ENCODE measurements at places on chromosomes 7 and 10.

DNA sequence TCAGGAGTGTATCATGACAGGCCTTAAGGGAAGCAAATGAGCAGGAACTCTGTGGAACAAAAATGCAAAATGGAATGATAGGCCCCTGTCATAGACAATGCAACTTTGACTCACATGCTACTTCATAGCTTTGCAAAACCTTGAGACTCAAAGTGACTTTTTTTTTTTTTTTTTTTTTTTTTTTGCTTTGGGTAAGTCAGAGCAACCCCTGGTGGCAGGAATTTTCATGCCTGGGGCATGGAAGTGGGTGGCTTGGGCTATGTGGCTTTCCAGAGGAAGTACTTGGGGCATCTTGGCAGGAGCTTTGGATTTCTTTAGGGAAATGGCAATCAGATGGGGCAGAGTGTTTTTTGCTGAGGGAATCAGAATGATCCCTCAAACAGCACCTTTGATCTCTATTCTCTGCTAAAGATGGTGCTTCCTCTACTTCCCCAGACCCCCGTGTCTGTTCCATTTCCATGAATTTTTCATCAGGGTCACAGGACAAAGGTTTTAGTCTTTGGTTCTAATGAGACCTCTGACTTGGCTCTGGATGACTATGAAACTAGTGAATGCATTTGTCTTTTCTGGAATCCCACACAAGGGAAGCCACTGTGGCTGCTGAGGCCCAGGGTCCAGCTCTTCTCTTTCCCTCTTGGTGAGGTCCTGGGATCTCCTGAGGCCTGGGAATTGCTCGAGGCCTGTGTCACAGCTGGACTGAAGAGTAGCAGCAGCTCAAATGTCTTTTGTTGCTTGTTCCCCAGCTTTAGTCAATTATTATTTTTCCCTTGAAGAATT lies 62.8 kb downstream of the TACC2 start:
- peak; percentile 43 for DNase-seq

DNA sequence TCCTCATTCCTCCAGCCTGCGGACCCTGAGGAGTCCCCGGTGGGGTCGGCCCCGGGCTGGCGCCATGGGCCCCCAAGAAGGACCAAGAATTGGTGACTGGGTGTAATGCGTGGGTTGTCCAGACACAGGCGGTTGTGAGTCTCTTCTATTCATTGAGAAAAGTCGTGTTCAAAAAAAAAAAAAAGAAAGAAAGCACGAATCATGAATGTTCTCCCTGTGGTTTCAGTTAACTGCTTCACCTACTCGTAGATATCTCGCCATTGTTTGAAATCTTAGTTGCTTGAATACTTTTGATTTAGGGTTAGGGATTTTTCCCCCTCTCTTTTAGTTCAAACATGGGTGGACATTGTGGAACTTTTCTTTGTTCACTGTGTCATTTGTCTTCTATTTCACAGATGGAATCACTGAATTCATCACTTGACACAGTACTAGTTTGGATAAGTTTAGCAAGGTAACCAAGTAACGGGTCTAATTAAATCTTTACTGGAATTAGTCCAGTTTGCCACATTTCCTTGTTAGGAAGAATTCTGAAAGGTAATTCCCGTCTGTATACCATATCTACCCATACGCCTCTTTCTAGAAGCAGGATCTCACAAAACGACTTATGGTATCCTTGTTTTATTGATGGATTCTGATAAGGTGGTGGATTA lies 775 bp downstream of the STARD3NL start:
- no peak for DNase-seq

DNA sequence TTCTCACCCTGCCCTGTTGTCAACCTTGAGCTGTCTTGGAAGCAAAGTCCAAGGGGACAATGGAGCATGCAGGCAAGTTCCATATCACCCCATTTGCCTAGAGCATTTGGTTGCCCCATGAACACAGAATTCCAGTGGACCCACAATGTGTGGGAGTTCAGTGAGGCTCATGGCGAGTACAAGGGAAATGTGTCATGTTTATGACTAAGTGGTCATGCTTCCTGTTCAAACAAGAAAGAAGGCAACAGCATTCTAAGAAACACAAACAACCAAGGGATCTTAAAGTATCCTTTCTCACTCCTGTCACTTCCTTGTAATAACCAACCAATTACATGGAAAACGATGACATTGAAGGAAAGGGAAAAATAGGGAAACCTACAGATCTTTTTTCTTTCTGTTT lies 513.0 kb downstream of the INHBA start:
- peak; percentile 69 for DNase-seq

DNA sequence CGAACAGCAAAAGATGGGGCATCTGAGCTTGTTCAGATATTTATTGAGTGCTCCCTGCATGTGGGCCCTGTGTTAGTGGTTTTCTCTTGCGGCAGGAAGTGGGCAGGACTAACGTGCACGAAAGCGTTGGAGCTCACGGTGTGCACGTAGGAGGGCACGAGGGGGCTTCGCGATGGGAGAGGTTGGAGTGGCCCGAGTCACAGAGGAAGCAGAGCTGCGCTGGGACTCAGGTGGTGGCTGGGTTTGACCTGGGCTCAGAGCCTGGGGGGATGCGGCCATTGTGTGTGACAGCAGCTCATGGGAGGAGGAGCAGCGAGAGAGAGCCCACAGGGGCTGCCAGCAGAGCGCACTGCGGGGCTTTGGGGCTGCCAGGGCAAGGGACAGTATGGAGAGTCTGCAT lies 7.7 kb downstream of the ZSCAN25 start:
- no peak for DNase-seq

DNA sequence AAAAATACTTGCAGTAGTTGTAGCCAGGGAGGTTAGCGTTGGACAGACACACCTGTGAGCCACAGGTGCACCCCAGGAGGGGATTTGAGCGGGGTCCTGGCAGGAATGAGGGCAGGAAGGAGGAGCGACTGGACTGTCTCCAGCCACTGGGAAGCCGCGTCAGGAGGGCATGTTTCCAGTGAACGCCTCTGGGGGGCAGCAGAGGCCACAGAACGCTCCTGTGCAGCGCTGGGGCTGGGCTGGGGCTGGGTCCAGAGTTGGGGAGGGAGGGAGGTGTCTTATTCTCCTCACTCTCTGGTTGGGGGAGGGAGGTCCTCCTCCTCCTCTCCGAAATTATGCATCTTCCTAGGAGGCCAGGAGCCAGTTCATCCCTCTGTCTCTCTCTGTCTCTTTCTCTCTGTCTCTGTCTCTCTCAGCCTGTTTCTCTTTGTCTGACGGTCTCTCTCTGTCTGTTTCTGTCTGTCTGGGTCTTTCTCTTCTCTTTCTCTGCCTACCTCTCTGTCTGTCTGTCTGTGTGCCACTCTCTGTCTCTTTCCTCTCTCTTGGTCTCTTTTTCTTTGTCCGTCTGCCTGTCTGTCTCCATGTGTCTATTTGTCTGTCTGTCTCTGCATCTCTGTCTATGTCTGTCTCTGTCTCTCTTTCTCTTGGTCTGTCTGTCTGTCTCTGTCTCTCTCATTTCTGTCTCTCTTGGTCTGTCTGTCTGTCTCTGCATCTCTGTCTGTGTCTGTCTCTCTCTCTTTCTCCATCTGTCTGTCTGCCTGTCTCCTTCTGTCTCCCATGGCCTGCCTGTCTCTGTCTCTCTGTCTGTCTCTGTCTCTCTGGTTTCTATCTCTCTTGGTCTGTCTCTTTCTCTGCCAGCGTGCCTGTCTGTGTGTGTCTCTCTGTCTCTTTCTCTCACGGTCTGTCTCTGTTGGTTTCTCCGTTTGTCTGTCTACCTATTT lies 9.9 kb upstream of the PSMG3 start:
- no peak for DNase-seq

- peak; percentile 8 for DNase-seq
These were observed 150.8 kb downstream of the PFKFB3 start for GRCh38 chr10:6353526-6353925.

DNA sequence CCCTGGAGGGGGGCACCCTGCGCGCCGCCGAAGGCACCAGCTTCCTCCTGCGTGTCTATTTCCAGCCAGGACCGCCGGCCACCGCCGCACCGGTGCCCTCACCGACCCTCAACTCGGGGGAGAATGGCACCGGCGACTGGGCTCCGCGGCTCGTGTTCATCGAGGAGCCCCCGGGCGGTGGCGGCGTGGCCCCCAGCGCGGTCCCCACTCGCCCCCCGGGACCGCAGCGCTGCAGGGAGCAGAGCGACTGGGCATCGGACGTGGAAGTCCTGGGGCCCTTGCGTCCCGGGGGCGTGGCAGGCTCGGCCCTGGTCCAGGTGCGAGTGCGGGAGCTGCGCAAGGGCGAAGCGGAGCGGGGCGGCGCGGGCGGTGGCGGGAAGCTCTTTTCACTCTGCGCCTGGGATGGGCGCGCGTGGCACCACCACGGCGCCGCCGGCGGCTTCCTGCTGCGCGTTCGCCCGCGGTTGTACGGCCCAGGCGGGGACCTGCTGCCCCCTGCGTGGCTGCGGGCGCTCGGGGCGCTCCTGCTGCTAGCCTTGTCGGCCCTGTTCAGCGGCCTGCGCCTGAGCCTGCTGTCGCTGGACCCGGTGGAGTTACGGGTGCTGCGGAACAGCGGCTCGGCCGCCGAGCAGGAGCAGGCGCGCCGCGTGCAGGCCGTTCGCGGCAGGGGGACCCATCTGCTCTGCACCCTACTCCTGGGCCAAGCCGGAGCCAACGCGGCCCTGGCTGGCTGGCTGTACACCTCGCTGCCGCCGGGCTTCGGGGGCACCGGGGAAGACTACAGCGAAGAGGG lies 594 bp downstream of the CNNM1 start:
- DNase-seq = no peak

DNA sequence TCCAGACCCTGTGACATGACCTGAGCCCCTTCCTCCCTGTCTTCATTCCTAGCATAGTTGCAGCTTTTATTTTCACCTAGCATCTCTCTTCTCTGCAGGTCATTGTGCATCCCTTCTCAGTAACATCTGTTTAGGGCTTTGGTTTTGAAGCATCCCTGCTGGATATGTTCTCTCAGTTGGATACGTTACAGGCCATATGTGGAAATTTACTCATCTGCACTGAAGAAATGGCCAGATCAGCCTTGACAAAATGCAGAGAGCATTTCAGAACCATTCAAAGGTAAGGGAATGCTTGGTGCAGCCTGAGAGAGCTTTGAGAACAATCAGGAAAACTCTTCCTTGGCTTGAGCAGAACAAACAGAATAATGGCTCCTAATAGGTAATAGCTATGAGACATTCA lies 647.0 kb downstream of the KCNMA1 start:
- no peak for DNase-seq

DNA sequence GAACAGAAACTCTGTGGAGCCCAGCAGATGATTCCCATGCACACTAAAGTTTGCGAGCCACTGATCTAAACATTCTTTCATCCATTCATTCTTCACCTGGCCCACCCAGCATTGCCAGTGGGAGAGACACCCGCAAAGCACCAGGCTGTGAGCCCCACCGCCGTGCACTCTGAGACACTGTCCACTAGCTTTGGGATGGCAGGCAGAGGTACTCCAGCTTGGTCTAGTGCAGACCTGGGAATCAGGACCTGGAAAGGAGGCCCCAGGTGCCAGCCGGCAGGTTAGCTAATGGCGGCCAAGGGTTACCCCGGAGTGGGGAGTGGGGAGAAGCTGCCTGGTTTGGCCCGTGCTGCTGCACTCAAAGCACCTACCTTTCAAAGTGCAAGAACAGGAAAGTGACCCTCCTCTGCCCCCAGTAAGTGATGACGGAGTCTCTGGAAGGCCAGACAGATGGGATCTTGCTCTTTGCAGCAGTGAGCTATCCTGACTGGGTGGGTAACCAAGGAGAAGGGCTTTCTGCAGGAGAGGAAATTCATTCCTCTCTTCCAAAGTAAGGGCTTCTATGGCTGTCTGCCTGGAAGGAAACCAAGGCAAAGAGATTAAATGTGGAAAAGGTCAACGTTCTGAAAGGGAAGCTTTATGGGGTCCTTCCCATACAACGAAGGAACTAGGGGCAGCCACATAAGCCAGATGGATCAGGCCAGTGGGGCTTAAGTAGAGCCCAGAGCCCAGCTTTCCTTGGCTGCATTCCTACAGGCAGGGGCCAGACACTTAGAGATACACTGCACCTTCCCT lies 74.2 kb upstream of the LRRC4 start:
- no peak for DNase-seq

- no peak for DNase-seq
These were observed 928 bp upstream of the CSTF2T start for GRCh38 chr10:51700228-51700817.

DNA sequence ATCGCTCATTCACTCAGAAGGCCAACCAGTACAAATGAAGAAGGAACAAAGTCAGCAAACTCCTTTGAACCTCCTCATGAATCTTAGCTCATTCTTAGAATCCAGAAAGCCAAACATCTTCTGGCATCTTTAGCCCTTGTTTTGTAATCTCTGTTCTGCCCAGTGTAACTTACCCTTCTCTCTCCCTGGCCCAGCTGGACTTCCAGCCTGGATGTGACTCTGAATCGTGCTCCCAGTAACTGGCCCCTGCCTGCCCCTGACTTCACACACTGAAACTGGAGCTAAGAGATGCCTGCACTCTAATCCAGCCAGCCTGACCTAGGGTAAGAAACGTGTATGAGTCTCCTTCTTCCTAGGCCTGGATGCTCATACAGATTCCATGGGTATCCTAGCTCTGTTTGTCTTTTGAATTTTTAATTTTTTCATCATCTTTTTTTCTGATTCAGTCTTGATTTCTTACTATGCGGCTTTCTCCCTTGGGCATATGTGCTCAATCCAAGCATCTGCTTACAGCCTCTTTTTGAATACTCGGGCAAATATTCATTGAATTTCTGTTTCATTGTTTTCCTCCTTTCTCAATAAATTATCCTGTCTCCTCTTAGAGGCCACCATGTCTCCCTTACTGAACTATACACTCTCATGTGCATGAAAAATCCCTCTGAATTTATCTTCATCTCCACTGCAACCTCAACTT lies 845.6 kb upstream of the AUTS2 start:
- no peak for DNase-seq

DNA sequence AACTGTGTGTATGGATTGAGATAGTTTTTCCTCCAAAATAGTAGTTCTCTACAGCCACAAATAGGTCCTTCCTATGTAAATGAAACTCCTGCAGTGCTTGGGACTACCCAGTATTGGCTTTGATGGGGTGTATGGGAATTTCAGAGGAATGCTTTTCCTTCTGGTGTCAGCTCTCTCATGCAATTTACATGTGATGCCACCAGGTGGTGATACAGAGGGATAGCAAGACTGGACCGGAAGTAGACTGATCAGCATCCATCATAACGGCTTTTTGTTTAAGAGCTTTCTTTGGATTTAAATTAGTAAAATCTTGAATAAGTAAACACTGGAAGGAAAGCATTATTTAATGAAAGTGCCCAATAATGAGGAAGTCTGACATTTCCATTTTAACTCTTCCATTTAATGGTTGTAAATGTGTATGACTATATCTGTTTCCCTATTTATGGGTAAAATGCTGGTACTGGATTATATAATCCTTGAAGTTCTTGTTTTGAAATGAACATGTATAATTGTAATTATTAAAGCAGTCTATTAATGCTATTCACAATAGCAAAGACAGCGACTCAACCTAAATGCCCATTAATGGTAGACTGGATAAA lies 22.7 kb downstream of the DYNC1I1 start:
- DNase-seq = no peak

GRCh38 chr10:122555442-122555841 lies 5.1 kb upstream of the DMBT1 start:
- DNase-seq = no peak

GRCh38 chr10:78706256-78706655 lies 362.5 kb upstream of the ZMIZ1 start:
- no peak for DNase-seq

All from retinal pigment epithelial cell (primary cell).